ENCODE measurements at places on chromosomes 4 and X. TPM values are rescaled to one million over a fixed set of nuclear protein-coding genes. Genes with fewer than 3 reads are reported as not detected.

IQSEC2 gene
- total RNA-seq = 12.2 TPM

ARHGAP36 gene
- total RNA-seq = not detected

CYTL1 gene
- 0.15 TPM for total RNA-seq

GYPE gene
- total RNA-seq = 1.2 TPM

FAM47E gene
- total RNA-seq = 1.3 TPM

KIAA0232 gene
- 21.7 TPM for total RNA-seq

CFI gene
- 8.3 TPM for total RNA-seq

ZNF141 gene
- 8.4 TPM for total RNA-seq

ANKRD50 gene
- 23.8 TPM for total RNA-seq

ALAS2 gene
- total RNA-seq = not detected

MTTP gene
- 0.15 TPM for total RNA-seq

NDP gene
- 0.17 TPM for total RNA-seq

BMX gene
- total RNA-seq = not detected

All from smooth muscle cell of trachea (primary cell).